Neural progenitor cell (in vitro differentiated cells): ENCODE measurements at places on chromosomes 16 and 17.

DNA sequence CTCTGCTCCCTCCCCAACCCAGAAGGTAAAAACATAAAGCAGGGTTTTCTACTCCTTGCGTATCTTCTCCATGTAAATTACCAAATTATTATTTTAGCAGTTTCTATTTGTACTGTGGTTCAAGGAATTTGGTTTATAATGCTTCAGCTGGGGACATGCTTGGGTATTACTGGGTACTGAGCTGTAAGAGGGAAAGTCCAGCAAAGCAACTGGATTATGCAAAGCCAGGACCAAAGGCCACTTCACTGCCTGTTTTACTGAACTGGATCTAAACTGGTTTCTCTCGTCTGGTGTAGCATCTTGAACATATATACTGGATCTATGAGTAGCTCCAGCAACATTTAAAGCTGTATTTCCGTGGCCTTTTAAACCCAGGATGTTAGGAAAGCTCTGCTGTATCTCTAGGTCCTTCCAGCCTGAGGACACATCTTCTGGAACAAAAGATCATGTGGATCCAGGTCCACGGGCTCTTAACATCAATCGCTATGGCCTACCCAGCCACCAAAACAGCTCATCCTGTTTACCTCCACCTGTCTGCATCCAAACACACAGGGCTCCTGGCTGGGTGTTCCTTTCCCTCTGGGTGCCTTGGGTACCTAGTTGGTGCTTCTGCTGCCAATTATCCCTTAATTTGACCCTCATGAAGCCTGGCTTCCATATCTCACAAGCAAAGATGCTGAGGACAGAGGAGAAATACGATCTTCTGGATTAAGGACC, 7.2 kb downstream of the PMP22 start:
- DNase-seq = no peak

DNA sequence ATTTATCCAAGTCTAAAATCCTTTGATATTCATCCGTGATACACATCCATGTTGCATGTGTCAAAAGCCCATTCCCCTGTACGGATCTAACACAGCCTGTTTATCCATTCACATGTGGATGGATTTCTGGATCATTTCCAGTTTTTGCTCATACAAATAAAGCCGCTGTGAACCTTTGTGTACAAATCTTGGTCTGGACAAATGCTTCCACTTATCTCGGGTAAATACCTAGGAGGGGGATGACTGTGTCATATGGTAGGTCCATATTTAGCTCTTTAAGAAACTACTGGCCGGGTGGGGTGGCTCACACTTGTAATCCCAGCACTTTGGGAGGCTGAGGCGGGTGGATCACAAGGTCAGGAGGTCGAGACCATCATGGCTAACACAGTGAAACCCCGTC, 6.3 kb upstream of the TBCD start:
- no peak for DNase-seq

DNA sequence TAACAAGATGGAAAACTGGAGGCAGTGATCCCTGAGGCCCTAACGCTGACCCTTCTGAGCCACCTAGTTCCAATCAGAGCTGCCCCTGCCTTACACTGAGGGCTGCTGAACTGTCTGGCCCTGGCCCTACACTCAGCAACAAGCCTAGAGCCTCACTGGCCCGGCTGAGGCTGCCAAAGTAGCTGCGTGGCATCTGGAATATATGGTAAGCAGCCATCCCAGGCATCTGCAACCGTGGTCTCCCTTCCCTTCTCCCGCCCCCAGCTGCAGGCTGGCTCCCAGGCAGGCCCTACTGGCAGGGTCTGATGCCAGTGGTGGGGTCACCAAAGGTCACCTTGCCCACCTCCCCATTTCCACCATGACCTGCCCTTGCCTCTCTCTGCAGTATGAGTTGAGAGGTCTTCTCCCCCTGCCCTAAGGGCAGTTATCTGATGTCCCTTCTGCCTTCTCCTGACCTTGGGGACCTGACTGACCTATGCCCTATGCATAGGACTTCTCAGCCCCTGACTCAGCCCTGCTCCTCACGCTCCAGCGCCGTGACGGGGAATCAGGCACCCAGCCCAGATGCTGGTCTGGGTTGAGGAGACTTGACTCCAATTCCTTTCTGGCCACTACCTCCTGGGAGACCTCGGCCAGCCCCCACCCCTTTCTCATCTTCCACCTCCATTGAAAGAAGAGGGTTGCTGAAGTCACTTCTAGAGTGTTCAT, 45.3 kb downstream of the CPNE2 start:
- no peak for DNase-seq

- DNase-seq = no peak
These were observed 42.0 kb upstream of the KSR1 start for GRCh38 chr17:27414271-27414670.

- DNase-seq = no peak
These were observed 749.5 kb downstream of the KCNJ18 start for GRCh38 chr17:22441776-22442175.

DNA sequence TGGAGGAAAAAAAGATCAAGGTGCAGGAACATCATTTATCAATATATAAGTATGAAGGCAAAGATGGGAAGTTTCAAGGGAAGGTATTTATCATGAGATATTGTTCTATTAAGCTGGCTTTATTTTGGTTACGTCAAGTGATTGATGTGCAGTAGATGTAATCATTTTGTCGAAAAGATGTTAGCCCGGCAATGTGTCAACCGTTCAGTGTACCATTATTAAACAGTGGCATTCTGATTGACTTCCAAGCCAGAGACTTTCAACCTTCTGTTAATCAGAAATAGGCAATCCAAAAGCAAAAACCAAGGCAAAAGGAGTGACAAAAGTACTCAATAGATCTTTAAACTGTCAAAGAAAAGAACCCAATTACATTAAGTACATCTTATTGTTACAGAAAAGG, 1340.3 kb upstream of the GOT2 start:
- no peak for DNase-seq

- no peak for DNase-seq
These were observed 15.0 kb downstream of the GGA3 start for GRCh38 chr17:75246404-75246803.

DNA sequence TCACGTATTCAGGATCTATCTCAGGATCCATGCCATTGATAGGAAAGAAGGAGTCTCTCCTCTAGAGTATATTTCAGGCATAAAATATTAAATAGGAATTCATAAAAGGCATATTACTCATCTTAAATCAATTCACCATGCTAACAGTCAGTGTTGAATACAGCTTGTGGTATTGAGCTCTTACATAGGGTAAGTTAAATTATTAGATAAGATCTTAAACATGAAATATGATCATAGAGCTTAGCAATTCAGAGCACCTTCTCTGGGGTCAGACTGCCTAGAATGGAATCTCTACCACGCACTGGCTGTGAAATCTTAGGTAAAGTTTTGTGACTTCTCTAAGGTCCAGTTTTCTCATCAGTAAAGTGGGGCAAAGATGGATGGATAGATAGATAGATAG, 20.7 kb downstream of the MARCHF10 start:
- DNase-seq = no peak

DNA sequence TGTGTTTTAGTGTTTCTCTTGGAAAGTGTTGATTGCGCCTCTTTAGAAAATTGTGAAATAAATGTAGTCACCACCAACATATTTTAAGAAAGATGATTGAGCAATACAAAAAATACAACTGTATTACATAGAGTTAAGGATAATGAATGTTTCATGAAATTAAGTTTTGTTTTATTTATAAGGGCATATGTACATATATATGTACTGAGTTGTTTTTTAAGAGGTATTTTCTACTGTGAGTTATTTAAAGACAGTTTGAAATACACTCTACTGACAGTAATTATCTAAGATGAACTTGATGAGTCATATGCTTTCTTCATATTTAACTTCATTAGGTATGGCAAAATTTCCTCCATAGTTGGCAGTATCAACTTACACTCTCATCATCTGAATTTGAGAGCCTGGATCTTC, 411.7 kb downstream of the HS3ST3B1 start:
- no peak for DNase-seq

- DNase-seq = peak; percentile 57
These were observed 499 bp downstream of the PIP4K2B start for GRCh38 chr17:38798614-38799500.

DNA sequence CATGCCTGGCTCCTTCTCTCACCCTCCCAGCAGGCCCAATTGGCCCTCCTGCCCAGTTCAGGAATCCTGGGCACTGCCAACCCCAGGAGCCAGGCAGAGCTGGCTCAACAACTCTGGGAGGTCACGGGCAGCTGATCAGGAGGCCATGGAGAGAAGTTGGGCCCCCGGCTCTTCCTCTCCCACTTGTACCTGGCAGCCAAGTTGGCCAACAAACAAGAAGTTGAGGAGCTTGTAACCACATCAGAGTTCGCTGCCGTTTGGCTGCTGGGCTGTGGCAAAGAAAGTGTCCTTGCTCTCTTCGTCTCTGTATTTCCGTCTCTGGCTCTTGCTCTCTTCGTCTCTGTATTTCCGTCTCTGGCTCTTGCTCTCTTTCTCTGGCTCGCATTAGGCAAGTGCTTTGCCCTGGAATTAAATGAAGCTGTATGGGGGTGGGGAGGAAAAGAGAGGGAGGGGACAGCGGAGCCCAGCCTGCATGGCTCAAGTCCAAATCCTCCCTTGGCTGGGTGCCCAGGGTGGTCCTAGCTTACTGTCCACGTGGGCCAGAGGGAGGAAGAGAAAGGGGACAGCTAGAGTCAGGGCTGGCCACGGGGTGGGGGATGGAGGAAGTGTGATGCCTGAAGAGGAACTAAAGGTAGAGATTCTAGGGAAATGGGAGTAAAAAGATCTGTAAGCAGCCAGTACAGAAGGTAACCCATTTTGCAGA, 7.8 kb upstream of the TMEM132E start:
- DNase-seq = no peak

- DNase-seq = no peak
These were observed 41.4 kb downstream of the CMIP start for GRCh38 chr16:81485824-81486539.

- DNase-seq = no peak
These were observed 738.8 kb downstream of the WWOX start for GRCh38 chr16:78838276-78838675.

- no peak for DNase-seq
These were observed 94.3 kb downstream of the C17orf67 start for GRCh38 chr17:56739376-56739775.

GRCh38 chr17:2211661-2212399, 91.8 kb downstream of the SMG6 start:
- DNase-seq = no peak

DNA sequence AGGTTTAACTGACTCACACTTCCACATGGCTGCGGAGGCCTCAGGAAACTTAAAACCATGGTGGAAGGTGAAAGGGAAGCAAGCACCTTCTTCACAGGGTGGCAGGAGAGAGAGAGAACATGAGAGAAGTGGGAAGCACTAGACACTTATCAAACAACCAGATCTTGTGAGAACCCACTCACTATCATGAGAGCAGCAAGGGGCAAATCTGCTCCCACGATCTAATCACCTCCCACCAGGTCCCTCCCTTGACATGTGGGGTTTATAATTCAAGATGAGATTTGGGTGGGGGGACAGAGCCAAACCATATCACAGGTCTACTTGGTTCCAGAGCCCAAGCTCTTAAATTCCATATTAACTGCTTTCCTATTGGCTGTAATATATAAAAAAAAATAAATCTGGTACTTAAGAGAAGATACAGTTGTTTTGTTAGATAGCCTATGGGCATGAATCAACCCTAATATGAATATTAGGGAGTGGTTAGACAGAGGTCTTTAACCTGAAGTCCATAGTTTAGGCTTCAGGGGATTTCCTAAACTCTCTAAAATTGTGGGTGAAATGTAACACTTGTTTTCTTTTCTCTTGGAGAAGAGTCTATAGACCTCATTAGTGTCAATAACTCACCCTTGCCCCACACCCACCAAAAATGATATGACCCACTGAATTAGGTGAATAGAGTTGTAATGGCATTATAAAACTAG, 56.7 kb downstream of the SKAP1 start:
- DNase-seq = no peak

DNA sequence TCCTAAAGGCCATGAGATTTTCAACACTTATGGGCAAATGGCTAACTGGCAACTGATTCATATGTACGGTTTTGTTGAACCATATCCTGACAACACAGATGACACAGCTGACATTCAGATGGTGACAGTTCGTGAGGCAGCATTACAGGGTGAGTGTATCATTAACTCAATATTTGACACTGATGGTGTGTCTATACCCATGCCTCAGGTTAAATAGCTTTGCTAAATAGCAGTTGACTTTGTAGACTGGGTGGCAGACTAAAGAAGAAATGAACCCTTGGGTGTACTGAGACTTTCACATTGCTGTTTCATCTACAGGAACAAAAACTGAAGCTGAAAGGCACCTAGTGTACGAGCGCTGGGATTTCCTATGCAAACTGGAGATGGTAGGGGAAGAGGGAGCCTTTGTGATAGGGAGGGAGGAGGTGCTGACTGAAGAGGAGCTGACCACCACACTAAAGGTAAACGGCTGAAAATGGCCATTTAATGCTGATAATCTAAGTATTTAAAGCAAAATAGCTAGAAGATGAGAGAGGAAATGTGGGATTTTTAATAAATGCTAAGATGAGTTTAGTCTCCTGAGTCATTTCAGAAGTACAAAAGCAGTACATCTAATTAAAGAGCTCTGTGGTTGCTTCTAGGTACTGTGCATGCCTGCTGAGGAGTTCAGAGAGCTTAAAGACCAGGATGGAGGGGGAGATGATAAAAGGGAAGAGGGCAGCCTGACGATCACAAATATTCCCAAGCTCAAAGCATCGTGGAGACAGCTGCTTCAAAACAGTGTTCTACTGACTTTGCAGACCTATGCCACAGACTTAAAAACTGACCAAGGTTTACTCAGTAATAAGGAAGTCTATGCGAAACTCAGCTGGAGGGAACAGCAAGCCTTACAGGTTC, 3.0 kb downstream of the SETD6 start:
- no peak for DNase-seq

- DNase-seq = no peak
These were observed 5.6 kb upstream of the STX1B start for GRCh38 chr16:31016018-31016417.

GRCh38 chr17:40516581-40517285, 15.3 kb upstream of the TNS4 start:
- DNase-seq = no peak

- DNase-seq = no peak
These were observed 105.4 kb upstream of the TBX2 start for GRCh38 chr17:61294286-61294685.

GRCh38 chr17:40382251-40382650, 17.7 kb upstream of the GJD3 start:
- DNase-seq = no peak

DNA sequence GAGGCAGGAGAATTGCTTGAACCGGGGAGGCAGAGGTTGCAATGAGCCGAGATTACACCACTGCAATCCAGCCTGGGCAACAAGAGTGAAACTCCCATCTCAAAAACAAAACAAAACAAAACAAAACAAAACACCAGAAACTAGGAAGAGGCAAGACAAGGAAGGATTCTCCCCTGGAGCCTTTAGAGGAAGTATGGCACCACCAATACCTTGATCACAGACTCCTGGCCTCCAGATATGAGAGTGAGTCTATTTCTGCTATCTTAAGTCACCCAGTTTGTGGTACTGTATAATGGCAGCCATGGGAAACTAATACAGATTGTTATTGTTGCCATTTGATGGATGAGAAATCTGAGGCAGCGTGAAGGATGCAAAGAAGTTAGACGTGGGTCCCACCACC, 14.6 kb upstream of the CPPED1 start:
- no peak for DNase-seq
